Esophagus muscularis mucosa (tissue), 4 donors: ENCODE measurements at places on chromosomes 6 and 20. TPM values are rescaled to one million over a fixed set of nuclear protein-coding genes. Genes with fewer than 3 reads are reported as not detected.
A peak's percentile ranks its signal among the peaks of the same experiment; 100 is the strongest.

GRCh38 chr6:6793388-6794250 is 205.1 kb downstream of the LY86 start:
- no peaks in the 10 kb centered on the region for H3K4me1 ChIP-seq
- no peak overlapping the region for H3K4me3 ChIP-seq
- H3K27me3 ChIP-seq = no peaks in the 10 kb centered on the region
- H3K27ac ChIP-seq = no peak overlapping the region
- H3K36me3 ChIP-seq = no peaks in the 10 kb centered on the region
- DNase-seq = no peak

DNA sequence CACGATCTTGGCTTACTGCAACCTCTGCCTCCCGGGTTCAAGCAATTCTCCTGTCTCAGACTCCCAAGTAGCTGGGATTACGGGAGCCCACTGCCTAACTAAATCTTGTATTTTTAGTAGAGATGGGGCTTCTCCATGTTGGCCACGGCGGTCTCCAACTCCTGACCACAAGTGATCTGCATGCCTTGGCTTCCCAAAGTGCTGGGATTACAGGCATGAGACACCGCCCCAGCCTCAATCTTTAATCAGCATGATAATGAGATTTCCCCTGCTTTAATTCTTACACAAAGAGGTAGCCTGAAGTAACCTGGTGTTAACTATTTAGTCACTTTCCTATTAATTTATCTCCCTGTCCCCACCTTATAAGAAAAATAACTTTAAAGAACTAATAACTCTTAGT is 31.3 kb upstream of the TRDN start:
- no peaks in the 10 kb centered on the region for H3K4me1 ChIP-seq
- no peak overlapping the region for H3K4me3 ChIP-seq
- H3K36me3 ChIP-seq = no peaks in the 10 kb centered on the region
- no peaks in the 10 kb centered on the region for H3K27me3 ChIP-seq
- DNase-seq = no peak

DNA sequence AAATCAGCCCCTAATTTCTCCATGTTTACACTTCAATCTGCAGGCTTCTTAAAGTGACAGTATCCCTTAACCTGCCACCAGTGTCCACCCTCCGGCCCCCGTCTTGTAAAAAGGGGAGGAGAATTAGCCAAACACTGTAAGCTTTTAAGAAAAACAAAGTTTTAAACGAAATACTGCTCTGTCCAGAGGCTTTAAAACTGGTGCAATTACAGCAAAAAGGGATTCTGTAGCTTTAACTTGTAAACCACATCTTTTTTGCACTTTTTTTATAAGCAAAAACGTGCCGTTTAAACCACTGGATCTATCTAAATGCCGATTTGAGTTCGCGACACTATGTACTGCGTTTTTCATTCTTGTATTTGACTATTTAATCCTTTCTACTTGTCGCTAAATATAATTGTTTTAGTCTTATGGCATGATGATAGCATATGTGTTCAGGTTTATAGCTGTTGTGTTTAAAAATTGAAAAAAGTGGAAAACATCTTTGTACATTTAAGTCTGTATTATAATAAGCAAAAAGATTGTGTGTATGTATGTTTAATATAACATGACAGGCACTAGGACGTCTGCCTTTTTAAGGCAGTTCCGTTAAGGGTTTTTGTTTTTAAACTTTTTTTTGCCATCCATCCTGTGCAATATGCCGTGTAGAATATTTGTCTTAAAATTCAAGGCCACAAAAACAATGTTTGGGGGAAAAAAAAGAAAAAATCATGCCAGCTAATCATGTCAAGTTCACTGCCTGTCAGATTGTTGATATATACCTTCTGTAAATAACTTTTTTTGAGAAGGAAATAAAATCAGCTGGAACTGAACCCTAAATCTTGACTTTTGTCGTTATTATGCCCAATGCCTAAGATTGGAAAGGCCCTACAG is 4.5 kb downstream of the SOX4 start:
- H3K4me3 ChIP-seq = peak overlapping the region; percentile 79
- H3K27me3 ChIP-seq = no peaks in the 10 kb centered on the region
- no peaks in the 10 kb centered on the region for H3K36me3 ChIP-seq
- peak overlapping the region; percentile 91 for H3K27ac ChIP-seq
- H3K4me1 ChIP-seq = peaks cover 21% of the 10 kb centered on the region
- DNase-seq = no peak

GRCh38 chr6:35055891-35056290 is 85.2 kb downstream of the TCP11 start:
- no peaks in the 10 kb centered on the region for H3K27me3 ChIP-seq
- H3K27ac ChIP-seq = peak overlapping the region; percentile 91
- no peak for DNase-seq
- H3K36me3 ChIP-seq = peaks cover 10% of the 10 kb centered on the region
- no peak overlapping the region for H3K4me3 ChIP-seq
- H3K4me1 ChIP-seq = peaks cover 64% of the 10 kb centered on the region

The CTCFL gene
- total RNA-seq = not detected

DNA sequence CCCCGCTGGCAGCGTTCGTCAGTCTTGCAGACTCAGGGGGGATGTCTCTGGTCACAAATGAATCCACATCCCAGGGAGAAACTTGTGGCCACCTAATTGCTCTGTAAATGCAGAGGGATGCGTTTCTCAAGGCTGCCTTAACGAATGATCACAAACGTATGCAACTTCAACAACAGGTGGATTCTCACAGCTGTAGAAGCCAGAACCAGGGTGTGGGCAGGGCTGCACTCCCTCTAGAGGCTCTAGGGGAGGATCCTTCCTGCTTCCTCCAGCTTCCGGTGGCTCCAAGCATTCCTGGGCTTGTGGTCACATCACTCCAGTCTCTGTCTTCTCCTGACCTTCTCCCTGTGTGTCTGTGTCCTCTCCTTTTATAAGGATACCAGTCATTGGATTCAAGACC is 3.3 kb upstream of the TAF4 start:
- no peaks in the 10 kb centered on the region for H3K36me3 ChIP-seq
- no peak overlapping the region for H3K27ac ChIP-seq

- H3K27me3 ChIP-seq = no peaks in the 10 kb centered on the region
- H3K4me1 ChIP-seq = peaks cover 17% of the 10 kb centered on the region
These were observed 3.9 kb upstream of the ZBTB9 start for GRCh38 chr6:33450434-33450833.

- H3K4me3 ChIP-seq = no peak overlapping the region
- H3K27ac ChIP-seq = no peak overlapping the region
- peaks cover 14% of the 10 kb centered on the region for H3K36me3 ChIP-seq
- no peaks in the 10 kb centered on the region for H3K4me1 ChIP-seq
- DNase-seq = no peak
- H3K27me3 ChIP-seq = no peaks in the 10 kb centered on the region
These were observed 21.6 kb downstream of the L3MBTL1 start for GRCh38 chr20:43529051-43529450.

The C6orf132 gene
- 1.6 TPM for total RNA-seq

DNA sequence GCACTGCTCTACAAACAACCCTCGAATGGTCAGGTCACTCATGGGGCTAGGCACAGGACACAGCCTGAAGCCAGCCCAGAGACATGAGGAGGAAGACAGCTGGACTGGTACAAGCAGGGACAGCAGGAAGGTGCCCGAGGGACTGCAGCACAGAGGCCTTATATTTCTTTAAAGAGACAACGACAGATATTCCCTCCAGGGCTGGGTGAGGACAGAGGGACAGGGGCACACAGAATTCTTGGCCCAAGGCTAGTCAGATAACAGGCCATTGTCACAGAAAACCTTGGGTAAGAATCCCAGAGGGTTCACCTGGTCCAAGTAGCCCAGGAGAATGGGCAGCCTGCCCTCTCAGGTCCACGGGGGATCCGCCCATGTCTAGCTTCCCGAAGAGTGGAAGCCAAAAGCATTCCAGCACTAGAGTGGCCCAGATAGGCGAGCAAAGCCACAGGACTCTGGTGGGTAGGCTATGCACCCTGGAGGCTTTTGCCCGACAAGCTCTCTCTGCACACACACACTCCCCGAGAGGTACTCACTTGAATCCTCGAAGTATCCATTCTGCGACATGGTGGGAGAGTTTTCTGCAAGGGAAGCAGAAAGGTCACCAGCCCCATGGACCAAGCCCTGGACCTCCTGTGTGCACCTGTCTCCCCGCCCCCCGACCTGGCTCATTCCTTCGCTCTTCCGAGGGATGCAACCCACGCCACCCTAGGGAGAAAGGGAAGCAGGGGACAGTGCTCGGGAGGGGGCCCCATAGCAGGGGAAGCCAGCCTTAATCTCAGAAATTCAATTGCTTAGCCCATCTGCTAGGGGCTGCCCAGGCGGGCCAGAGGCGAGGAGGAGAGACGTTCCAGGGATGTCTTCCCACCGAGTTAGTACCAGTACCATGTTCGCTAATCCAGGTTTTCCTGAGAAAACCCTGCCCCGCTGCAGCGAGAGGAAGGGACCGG is 1.7 kb downstream of the SLC4A11 start:
- no peak for DNase-seq
- H3K27ac ChIP-seq = no peak overlapping the region
- H3K4me1 ChIP-seq = peaks cover 28% of the 10 kb centered on the region

The COL10A1 gene
- total RNA-seq = not detected

- no peak for DNase-seq
- H3K27ac ChIP-seq = no peak overlapping the region
- no peaks in the 10 kb centered on the region for H3K36me3 ChIP-seq
- H3K4me1 ChIP-seq = peaks cover 25% of the 10 kb centered on the region
- no peaks in the 10 kb centered on the region for H3K27me3 ChIP-seq
- no peak overlapping the region for H3K4me3 ChIP-seq
These were observed 1.5 kb upstream of the SLC26A8 start for GRCh38 chr6:36025932-36026327.

The SIRPA gene
- total RNA-seq = 35.9 TPM

The SLC16A10 gene
- 0.45 TPM for total RNA-seq

DNA sequence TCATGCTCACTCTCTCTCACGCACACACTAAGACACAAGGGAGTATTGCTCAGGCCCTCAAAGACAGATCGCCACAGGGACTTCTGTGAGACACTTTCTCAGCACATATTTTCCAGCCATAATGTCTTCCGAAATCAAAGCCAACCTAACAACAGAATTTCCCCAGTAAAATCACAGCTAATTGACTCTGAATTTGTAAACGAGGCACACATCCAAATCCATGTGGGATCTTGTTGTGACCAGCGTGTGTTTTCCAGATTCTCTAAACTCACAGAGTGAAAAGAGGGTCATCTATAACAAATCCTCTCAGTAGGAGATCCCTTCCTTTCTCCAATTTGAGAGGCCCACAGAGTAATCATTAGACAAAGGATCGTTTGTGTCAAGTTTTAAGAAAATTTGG is 280.4 kb downstream of the PACRG start:
- no peaks in the 10 kb centered on the region for H3K27me3 ChIP-seq
- no peaks in the 10 kb centered on the region for H3K36me3 ChIP-seq
- H3K4me3 ChIP-seq = no peak overlapping the region
- H3K4me1 ChIP-seq = no peaks in the 10 kb centered on the region
- H3K27ac ChIP-seq = no peak overlapping the region

The PAX1 gene
- not detected for total RNA-seq
